ENCODE measurements at places on chromosomes 1 and 21.

DNA sequence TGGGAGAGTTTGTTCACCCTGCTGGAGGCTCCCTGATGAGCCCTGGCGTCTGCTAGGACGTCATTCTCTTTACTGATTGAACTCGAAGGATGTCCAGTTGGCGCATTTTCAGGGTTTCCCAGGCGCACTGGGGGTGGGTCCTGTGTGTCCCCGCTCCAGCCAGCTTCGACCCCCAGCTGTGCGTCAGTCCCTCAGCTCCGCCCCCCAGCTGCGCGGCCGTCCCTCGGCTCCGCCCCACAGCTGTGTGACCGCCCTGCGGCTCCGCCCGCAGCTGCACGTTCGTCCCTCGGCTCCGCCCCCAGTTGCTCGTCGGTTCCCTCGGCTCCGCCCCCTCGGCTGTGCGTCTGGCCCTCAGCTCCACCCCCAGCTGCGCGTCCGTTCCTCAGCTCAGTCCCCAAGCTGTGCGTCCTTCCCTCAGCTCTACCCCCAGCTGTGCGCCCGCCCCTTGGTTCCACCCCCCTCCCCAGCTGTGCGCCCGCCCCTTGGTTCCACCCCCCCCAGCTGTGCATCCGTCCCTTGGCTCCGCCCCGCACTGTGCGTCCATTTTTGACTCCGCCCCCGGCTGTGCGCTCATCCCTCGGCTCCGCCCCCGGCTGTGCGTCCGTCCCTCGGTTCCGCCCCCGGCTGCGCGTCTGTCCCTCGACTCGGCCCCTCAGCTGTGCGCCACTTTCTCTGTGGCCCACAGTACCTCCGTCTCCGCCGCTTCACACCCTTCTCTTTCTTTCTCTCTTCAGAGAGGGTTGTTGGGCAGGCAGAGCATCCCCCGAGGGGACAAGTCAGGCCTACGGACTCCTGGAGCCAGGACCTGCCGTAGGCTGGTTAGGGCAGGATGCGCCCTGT, 61.3 kb downstream of the FAAP20 start:
- no peaks in the 10 kb centered on the region for H3K36me3 ChIP-seq
- peaks cover 11% of the 10 kb centered on the region for H3K4me1 ChIP-seq
- peak overlapping the region; percentile 72 for H3K4me3 ChIP-seq
- peak; percentile 89 for DNase-seq
- no peaks in the 10 kb centered on the region for H3K27me3 ChIP-seq

DNA sequence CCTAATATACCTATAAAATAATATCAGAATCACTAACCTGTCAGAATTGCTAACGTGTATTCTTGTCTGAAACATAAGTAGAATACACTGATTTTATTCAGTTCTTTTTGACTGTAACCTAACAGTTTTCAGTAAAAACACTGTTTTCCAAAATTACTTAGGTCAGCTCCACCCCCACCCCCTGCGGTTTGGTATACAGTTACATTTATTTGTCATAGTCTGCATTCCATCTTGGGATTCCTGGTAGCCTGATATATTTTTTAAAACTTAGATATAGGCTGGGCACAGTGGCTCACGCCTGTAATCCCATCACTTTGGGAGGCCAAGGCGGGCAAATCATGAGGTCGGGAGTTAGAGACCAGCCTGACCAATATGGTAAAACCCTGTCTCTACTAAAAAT, 19.8 kb upstream of the ABCD3 start:
- no peaks in the 10 kb centered on the region for H3K4me1 ChIP-seq
- DNase-seq, result no peak
- H3K36me3 ChIP-seq, result no peaks in the 10 kb centered on the region
- no peaks in the 10 kb centered on the region for H3K27me3 ChIP-seq
- no peak overlapping the region for H3K4me3 ChIP-seq

DNA sequence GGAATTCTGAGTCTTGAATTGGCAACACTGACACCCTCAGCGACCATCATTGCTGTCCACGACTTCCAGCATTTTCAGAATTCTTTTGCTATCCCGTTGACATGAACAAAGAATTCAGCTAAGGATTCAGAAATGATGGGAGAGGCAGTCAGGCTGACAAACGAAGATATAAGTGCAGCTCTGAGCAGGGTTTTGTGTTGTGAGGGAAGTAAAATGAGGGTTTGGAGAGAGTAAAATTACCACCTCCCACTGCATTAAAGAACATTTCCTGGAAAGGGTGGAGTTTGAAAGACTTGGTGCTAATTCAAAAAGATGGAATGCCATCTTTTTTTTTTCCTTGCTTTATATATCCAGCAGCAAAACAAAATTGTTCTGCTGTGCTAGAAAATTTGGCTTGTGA, 4.9 kb upstream of the ELK4 start:
- no peaks in the 10 kb centered on the region for H3K36me3 ChIP-seq
- no peaks in the 10 kb centered on the region for H3K27me3 ChIP-seq
- DNase-seq, result no peak
- peaks cover 6% of the 10 kb centered on the region for H3K4me1 ChIP-seq
- no peak overlapping the region for H3K4me3 ChIP-seq

GRCh38 chr1:2799811-2800663, 1.5 kb downstream of the TTC34 start:
- no peak for DNase-seq
- H3K27ac ChIP-seq, result no peak overlapping the region
- H3K36me3 ChIP-seq, result no peaks in the 10 kb centered on the region
- H3K4me1 ChIP-seq, result no peaks in the 10 kb centered on the region

- H3K27ac ChIP-seq, result no peak within 1 kb of the TSS
- no peaks in the 10 kb centered on the region for H3K4me1 ChIP-seq
- H3K36me3 ChIP-seq, result no peaks in the 10 kb centered on the region
- DNase-seq, result no peak
These were observed at the start of gene RGS8 for GRCh38 chr1:182684116-182684828. Gene RGS8 (minus strand): TSS chr1:182684587. CDS start chr1:182669649, 14,938 bp downstream.

GRCh38 chr1:160058087-160058486, 11.9 kb downstream of the KCNJ10 start:
- H3K27me3 ChIP-seq, result peaks cover 22% of the 10 kb centered on the region
- peaks cover 3% of the 10 kb centered on the region for H3K4me1 ChIP-seq
- DNase-seq, result no peak
- no peaks in the 10 kb centered on the region for H3K36me3 ChIP-seq

Data from Panc1 (cell line).